ENCODE measurements at places on chromosomes 3 and 15. TPM values are rescaled to one million over a fixed set of nuclear protein-coding genes. Genes with fewer than 3 reads are reported as not detected.

GRCh38 chr3:184725176-184725719, 13.4 kb upstream of the MAGEF1 start:
- DNase-seq = no peak

- no peak for DNase-seq
These were observed 966.9 kb upstream of the NR2F2 start for GRCh38 chr15:95363646-95364045.

GRCh38 chr3:45992133-45992729, 3.4 kb downstream of the FYCO1 start:
- no peak for DNase-seq

The PLCB2 gene
- 3.9 TPM for total RNA-seq

DNA sequence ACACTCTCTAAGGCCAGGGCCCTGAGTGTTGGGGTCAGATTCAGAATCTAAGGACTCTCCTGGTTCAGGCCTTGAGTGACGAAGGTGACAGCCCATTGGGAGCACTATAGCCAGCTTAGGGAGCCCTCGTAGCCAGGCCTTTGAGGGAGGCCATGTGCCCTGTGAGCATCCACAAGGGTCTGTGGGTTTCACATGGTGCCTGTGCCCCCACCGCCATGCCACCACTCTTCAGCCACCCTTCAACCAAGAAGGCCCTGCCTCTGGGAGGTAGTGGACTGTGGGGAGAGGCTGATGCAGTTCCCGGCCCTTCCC, 37.5 kb downstream of the TSPAN3 start:
- no peak for DNase-seq

- DNase-seq = no peak
These were observed 90.9 kb downstream of the STRIT1 start for GRCh38 chr3:155202626-155203025.

DNA sequence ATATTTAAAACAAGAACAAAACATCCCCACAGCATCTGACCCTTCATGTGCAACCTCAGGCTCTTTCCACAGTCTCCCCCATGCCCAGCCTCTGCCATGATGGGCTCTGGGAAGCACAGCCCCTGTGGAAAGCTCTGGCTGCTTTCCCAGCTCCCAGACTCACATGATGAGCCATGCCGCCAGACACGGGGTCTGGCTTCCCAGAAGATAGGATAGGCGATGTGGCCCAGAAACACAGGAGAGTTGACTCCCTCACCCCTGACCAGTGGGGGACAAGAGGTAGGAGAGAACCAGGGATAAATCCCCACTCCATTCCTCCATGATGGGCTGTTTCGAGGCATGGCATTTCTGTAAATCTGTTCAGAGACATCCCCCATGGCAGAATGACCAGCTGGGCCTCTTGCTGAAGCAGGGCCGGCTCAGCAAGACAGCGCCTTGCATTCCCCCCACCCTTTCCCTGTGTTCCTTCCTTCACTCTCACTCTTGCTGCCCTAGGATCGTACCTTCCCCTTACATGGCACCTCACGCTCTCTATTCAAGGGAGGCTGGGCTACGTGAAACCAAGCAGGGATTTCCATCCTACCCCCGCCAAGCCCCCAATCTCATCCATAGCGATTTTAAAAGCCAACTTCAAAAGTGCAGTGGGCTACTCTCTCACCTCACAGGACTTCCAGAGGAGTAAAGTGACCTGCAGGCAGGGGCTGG, 192.4 kb downstream of the ABHD5 start:
- no peak for DNase-seq

GRCh38 chr3:166560253-166560652, 723.0 kb upstream of the BCHE start:
- DNase-seq = no peak

- no peak for DNase-seq
These were observed 437.2 kb downstream of the MFSD1 start for GRCh38 chr3:159239059-159239458.

DNA sequence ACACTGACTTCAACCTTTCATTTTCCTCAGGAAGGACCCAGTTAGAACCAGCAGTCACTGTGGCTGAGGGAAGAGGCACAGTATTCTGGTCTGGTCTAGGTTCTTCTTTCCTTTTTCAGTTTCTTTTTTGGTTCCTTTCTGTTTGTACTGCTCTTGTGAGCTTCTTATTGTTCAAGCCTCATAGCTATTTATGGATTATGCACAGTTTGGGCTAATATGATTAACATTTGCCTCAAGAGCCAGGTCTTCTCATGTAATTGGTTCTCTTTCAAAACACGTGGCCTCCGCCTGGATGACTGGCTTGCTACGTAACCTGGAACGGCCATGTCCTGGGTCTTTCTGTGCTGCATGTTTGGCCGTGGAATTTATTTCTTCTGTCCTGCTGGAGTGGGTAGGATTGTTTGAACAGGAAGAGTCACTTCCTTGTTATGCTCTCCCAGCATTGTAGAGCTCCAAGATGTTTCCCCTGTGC, 43.3 kb downstream of the RBMS3 start:
- DNase-seq = no peak

GRCh38 chr15:75695220-75695619, 17.4 kb downstream of the CSPG4 start:
- DNase-seq = no peak

The RTP1 gene
- not detected for total RNA-seq

DNA sequence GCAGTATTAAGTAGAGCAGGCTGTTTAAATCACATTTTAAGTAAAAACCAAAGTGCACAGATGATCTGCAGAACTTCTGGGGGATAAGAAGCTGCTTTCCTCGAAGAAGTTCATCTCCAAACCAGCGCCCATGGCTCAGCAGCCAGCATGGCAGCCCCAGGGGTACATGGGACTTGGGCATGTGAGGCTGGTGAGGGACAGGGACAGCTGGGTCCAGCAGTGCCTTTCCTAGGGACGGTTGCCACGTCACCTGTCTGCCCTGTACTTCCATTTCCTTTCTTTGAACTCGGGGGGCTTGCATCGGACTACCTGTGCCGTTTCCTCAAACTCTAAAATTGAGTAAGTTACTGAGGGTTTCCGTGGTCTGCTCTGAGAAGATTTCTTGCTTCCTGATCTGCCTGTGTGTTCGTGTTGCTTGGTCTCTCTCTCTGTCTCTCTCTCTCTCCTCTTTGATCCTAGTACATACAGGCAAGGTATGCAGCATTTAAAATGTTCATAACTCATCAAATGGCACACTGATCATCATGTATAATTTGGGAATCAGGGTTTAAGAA, 67.6 kb downstream of the IGF1R start:
- no peak for DNase-seq

GRCh38 chr15:56208641-56209155, 35.0 kb downstream of the RFX7 start:
- no peak for DNase-seq

DNA sequence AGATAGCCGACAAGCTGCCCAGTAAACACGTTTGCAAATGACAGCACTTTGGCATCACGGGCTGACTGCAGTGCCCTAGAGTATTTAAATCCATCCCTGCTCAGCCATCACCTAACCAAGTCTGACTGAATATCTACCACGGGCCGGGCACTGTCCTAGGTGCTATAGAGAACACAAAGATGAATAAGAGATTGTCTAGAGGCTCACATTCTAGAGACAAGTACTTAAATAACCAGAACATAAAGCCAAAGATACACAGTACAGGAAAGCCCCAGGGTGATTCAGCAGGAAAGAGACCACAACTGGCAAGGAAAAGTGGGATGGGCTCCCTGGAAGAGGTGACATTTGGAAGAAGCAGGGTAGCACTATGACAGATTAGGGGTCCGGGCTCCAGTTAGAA, 103.5 kb downstream of the MYLK start:
- no peak for DNase-seq

GRCh38 chr3:194974468-194975135, 288.9 kb downstream of the FAM43A start:
- no peak for DNase-seq

DNA sequence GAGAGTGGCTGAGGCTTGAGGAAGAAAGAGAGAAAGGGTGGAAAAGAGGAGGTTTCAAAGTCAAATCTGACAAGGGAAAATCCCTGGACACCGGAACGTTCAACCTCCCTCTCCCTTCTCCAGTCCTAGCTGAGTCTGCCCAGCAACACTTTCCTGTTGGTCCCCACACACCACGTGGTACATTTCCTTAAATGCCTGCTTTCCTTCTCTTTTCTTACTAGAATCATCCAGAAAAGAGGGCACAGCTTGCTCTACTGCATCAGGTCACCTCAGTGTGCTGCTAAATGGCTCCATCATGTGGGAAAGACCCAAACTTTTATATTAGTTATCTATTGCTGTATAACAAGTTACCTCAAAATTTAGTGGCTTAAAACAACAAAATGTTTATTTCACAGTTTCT, 181.2 kb downstream of the NECTIN3 start:
- DNase-seq = no peak

DNA sequence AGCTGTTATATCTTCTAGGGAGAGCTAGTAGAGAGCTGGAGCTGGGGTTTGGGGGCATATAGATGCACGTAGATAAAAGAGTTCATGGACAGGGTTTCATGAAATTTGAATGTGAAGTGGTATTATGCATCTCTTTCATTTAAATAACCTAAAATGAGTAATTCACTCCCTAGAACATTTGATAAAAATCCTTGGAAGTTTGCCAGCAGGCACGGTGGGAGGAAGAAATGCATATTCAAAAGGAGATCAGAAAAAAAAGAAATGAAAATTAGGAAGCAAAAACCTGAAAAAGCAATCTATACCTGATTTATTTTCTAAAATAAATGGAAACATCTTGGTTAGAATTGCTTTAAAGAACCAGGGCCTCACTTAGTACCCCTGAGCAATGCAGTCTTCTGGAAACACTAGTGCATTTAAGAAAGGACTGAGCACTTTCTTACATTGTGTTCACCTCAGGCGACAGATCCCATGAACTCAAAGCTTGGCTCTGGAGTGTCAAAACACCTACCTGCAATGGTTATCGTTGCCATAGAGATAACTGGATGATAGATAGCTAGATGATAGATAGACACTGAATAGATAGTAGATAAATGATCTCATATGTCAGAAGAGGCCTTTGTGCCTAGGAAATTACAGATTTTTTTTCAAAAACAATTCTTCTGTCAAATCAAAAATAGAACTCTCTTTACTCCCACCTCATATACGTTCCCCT, 458.6 kb upstream of the THRB start:
- DNase-seq = no peak

- DNase-seq = no peak
These were observed 681 bp downstream of the CHMP2B start for GRCh38 chr3:87227835-87228144.

The TOMM70 gene
- 96.6 TPM for total RNA-seq

The TM4SF18 gene
- total RNA-seq = 33.4 TPM

GRCh38 chr3:131221731-131222130, 159.8 kb upstream of the NUDT16 start:
- DNase-seq = no peak

Data from urinary bladder (tissue), 4 donors.